ENCODE measurements at places on chromosomes 12 and 14.

GRCh38 chr12:113475451-113476175 is 3.9 kb upstream of the LHX5 start:
- DNase-seq, result no peak

- DNase-seq, result no peak
Observed at GRCh38 chr12:111437816-111438454, 32.2 kb downstream of the SH2B3 start.

GRCh38 chr14:55850825-55851241 is 267.4 kb upstream of the PELI2 start:
- DNase-seq, result no peak

DNA sequence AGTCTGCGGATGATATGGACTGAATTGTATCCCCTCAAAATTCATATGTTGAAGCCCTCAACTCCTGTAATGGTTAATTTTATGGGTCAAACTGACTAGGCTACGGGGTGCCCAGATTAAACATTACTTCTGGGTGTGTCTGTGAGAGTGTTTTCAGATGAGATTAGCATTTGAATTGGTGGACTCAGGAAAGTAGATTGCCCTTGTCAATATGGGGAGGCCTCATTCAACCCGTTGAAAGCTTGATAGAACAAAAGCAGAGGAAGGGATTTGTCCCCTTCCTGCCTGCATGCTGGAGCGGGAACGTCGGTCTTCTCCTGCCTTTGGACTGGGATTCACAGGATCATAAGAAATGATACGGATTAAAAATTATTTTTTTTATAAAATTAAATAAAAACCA is 84.5 kb downstream of the BBS10 start:
- DNase-seq, result no peak

- DNase-seq, result no peak
Observed at GRCh38 chr12:85182699-85183098, 97.3 kb upstream of the ALX1 start.

- no peak for DNase-seq
Observed at GRCh38 chr12:104377514-104377812, 73.9 kb downstream of the EID3 start.

DNA sequence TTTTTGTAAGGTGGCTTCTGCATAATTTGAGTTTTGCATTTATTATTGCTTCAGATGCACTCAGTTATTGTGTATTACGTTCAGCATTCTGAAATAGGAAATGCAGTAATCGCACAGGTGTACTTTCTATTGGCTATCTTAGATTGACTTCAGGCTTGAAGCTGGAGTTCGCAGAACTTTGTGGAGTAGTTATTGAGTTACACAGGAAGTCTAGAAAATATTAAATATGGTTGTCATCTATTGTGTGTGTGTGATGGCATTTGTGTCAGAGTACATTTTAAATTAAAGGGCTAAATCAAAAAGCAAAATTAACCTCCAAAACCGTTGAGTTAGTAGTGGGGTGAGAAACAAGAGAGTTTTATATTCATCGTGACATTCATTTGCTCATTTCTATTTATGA is 2.7 kb downstream of the ARID2 start:
- no peak for DNase-seq

GRCh38 chr12:3950714-3951320 is 77.6 kb upstream of the PARP11 start:
- DNase-seq, result no peak

GRCh38 chr12:2919249-2919648 is 28.6 kb downstream of the TULP3 start:
- no peak for DNase-seq

- no peak for DNase-seq
Observed at GRCh38 chr12:20757-21156, 45.8 kb upstream of the IQSEC3 start.

- DNase-seq, result peak; percentile 47
Observed at GRCh38 chr14:104399432-104400155, 180.0 kb upstream of the C14orf180 start.

GRCh38 chr12:31456562-31456961 is 130.6 kb upstream of the SINHCAF start:
- no peak for DNase-seq

DNA sequence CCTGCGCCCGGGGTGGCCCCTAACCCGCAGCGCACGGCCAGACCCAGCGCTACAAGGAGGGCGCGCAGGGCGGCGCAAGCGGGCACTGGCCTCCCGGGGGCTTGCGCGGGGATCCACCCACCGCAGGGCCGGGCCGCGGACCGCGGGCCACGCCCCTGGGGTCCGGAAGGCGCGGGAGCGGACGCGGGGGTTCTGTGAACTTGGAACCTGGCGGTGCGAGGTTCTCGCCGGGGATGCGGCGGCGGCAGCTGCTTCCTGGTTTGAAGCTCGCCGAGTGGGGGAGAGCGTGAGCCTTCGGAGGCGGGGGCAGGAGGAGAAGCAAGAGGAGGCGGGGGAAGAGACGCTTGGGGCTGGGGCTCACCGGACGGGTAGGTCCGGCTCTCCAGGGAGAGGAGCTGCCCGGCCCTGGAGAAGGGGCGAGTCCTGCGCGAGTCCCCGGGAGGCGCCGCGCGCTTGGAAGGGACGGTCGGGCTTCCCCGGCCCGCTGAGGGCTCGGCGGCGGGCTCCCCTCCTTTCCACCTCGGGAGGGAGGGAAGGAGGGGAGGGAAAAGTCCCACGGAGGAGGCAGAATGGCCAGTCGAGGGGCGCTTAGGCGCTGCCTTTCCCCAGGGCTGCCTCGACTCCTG is at the start of gene PRKCH:
Gene PRKCH, plus strand, starts transcription at position 195 of the 626 bp plus-strand sequence. CDS start 523 bp downstream, outside the sequence.
- DNase-seq, result peak; percentile 82

GRCh38 chr12:53481939-53482586 is 17.2 kb downstream of the MAP3K12 start:
- no peak for DNase-seq
